Cerebellar nuclear complex (tissue), 1 donor: ENCODE measurements at places on chromosomes 12 and 14.

DNA sequence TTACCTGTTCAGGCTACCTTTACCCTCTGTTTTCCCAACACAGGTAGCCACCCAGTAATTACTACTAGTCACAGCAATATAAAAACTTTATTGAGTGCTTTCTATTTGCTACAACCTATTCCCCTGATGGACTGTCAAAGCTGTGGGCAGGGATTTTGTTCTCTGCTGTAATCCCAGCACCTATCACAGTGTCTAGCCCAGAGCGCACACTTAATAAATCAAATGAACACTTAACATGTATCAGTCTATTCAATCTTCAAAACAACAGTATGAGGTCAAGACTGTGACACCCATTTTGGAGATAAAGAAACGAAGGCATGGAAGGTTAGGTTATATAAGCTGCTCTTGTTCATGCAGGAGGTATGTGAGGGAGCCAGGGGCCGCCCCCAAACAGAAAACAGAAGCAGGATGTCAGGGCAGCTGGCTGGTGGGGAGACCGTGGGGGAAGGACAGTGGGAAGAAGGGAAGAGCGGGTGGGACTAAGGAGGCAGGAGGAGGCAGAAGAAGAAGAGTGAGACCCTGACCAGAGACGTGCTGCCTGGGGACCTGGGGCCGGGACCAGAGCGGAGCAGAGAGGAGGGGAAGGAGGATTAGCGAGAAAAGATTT, 1.7 kb downstream of the TNFRSF1A start:
- no peak for DNase-seq

DNA sequence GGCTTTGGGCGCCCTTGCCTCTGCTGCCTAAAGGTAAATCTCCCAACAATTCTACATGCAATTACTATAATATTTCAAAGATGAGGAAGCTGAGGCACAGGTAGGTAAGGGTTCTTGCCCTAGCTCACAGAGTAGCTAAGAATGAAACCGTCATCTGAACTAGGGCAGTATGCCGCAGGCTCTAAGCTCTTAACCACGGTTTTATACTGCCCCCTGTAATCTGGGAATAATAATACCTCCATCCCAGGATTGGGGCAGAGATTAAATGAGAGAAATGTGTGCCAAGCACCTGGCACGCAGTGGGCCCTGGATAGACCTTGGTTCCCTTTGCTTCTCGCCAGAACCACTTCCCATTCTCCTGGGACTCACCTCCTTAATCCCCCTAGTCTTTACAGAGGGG, 1.5 kb upstream of the HRK start:
- DNase-seq, result no peak

DNA sequence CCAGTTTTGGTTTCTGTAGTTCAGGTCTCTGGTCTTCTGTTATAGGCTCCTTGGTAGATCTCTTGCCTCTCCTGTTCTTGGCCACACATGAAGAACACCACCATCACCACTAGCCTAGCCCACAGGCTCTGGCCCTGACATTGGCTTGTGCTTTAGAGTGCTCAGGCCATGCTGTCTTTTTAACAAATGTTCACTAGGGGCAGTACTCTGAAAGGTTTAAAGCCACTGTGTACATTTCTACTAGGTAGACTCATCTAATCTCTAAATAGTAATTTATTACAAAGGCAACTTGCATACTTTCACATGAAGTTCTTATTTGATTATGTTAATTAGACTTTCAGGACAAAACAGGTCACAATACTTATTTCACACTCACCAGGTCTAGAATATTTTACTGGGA, 38.3 kb downstream of the PDE6H start:
- DNase-seq, result no peak

DNA sequence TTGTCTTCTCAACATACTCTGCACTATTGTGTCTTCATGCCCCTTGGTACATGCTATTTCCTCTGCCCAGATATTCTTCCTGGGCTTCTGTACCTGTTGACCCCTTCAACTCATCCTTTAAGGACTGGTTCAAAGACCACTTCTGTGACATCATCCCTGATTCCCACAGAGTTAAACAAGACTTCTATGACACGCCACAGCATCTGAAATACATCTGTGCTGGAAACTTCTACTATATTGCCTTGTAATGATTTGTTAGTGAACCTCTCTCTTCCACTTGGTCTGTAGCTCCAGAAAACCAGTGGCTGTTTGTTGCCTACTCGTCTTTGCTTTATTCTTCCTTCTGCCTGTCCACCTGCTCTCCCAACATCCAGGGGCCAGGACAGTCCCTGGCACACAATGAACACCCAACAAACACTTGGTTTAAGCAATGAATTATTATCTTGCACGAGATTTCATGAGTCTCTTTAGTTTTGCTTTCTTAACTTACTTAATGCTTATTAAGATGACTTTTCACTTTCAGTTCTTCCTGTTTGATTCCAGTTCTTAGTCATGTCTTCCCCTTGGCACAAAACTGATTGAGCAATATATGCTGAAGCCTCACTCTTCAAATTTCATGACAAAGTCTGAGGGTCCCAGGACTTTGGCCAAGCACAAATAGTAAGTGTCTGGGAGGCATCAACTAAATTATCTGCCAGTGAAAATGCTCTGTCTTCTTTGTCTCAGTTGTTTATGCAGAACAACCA, 485.9 kb downstream of the APAF1 start:
- no peak for DNase-seq

DNA sequence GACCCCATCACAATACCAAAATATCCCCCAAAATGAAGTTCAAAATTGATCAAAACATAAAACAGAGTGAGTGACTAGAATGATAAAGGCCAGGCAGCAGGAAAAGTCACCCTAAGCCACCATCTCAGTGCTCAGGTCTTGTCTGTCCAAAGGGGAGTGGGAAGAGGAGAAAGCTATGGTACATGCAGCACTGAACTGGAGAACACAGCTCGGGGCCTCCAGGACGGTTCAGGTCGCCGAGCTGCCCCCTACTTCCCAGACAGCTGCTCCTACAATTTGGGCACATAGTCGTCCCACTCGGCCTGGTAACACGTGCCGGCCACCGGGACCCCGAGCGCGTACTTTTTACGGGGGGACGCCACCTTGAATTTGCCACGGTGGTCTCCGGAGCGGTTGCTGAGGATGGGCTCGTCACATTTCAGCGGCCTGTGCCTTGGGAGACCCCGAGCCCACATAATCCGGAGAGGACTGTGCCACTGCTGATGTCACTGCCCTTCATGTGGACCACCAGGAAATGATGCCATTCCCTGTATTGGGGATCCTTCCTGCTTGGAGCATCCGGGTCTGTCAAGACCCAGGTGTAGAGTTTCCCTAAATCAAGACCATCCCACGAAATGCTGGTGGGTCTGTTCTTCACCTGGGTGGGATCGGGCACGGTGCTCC, 31.6 kb downstream of the AK7 start:
- no peak for DNase-seq

- no peak for DNase-seq
These were observed 22.8 kb downstream of the ERC1 start for GRCh38 chr12:1013618-1014489.

DNA sequence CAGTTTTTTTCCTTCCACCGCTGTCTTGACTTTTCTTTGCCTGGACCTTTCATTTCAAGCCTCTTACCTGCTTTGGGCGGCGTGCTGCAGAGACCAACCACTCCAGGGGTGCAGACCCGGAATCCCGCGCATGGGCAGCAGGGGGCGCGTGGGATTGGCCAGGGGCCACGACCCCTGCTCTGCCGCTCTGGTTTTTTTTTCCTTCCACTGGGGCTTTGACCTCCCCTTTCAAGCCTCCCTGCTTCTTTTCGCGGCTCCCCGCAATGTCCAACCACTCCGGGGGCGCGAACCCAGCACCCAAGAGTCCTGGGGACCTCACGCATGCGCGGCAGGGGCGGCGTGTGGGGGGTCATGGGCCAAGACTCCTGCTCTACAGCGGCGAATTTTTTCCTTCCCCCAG, 325.1 kb downstream of the ALG10 start:
- DNase-seq, result no peak

DNA sequence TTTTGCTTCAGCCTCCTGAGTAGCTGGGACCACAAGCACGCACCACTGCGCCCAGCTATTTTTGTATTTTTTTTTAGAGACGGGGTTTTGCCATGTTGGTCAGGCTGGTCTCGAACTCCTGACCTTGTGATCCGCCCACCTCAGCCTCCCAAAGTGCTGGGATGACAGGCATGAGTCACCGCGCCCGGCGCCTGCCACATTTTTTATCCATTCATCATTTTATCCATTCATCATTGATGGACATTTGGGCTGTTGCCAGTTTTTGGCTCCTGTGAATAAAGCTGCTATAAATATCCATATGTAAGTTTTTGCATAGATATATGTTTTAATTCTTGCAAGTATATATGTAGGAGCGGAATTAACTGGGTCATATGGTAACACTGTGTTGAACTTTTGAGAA, 79.5 kb downstream of the DAAM1 start:
- DNase-seq, result no peak

DNA sequence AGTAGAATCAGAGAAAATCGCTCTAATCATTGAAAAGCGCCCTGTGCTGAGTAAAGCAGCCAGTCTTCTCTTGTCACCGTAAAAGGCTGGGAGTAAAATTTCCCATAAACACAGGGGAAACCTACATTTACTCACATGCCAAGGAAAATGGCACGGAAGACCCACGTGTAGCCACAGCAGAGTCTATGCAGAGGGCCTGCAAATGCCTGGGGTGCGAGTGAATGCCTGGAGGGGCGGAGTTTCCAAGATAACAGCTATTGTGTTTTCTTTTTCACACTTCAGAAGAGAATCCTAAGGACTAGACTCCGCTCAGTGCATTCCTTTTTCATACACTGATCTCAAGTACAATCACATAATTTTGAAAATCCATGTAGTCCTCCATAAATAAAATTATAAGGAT, 159.9 kb upstream of the FOXN3 start:
- no peak for DNase-seq

DNA sequence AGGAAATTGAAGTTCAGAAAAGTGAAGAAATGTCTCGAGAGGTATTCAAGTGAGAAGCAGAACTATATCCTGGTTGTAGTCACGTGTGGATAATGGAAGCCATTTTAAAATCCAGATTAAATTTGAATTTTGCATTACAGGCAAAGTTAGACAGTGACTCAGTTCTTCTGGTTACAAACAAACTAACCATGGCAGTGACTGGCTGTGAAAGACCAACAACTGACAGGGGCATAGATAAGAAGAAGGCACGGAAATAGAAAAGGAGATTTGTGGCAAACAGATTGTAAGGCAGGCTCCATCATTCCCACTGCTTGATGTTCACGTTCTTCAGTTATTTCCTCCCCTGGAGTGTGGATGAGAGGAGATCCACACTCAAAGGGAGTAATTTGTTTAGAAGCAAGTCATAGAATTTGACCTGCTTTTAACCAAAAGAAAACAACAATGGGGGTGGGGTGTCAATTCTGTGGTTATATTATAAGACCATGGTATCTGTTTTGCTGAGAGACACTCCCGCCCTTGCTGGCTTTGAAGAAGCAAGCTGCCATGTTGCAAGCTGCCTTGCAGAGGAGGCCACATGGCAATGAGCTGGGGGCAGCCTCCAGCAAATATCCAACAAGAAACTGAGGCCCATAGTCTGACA, 795.3 kb downstream of the VRK1 start:
- no peak for DNase-seq

DNA sequence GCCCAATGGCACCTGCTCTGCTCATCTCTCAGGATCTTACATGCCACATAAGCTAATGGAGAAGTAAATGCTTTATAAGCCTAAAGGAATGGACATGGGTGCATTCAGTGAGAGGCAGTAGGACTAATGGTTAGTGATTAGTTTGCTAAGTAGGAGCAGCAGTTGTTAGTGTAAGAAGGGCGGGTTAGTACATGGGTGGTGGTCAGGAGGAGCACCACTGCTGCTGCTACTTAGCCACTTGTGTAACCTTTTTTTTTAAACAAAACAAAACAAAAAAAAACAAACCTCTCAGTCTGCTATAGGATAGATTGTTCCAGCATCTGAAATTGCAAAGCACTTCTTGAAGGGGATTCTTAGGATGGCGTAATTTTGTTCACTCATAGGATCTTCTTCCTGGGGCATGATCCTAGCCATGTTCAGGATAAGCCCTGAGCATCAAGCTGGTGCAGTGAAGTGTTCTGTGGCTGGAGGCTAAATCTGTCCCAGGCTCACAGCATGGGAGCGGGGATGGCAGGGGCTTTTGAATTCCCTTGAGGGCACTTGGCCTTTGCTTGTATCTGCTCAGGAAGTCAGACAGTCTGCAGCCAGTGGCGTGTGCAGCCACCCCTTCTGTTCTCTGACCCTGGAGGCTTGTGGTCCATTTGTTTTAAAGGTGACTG, 63.6 kb downstream of the CHST11 start:
- no peak for DNase-seq

DNA sequence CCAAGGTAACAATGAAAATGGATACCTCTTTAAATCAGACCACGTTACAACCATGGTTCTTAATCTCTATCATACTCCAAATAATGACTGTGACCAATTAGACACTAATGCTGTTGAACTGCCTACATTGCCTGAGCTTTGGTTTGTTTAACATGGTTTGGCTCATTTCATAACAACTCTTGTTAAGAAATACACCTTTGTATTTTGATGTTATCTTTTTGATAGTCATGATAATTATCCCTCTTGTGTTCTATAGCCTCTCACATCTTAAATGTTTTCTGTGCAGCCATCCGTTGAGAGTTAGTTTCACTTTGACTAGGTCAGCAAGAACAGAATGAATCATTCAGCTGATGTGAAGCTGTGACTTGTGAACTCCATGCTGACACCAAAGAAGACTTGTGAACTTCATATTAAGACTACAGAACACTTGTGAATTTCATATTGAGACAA, 75.5 kb upstream of the RERGL start:
- DNase-seq, result no peak

DNA sequence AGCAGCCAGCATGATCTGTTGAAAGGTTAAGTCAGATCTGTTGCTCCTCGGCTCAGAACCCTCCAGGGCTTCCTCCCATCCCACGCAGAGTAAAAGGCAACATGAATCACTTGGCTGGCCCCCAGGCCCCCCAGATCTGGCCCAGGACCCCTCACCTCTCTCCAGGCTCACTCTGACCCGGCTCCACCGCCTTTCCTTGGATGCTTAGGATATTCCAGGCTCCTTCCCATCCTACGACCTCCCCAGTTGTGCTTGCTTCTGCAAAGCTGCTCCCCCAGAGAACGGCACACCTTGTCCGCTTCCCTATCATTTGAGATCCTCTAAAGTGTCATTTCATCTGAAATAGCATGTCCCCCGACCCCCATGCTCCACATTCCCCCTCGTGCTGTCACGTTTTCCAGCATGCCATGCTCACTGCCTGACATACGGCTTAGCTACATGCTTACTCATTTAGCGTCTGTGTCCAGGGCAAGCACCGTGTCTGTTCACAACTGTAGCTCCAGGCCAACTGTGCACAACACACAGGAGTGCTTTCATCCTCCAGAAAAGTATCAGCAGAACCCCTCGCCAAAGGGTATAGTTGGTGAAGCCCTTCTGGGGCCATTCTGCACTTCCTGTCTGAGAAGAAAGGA, 33.6 kb upstream of the BDKRB2 start:
- DNase-seq, result no peak

- no peak for DNase-seq
These were observed 8.5 kb downstream of the VASH1 start for GRCh38 chr14:76769636-76770292.
